Left renal cortex interstitium (tissue), 4 donors: ENCODE measurements at places on chromosomes 1 and 21. TPM values are rescaled to one million over a fixed set of nuclear protein-coding genes. Genes with fewer than 3 reads are reported as not detected.

DNA sequence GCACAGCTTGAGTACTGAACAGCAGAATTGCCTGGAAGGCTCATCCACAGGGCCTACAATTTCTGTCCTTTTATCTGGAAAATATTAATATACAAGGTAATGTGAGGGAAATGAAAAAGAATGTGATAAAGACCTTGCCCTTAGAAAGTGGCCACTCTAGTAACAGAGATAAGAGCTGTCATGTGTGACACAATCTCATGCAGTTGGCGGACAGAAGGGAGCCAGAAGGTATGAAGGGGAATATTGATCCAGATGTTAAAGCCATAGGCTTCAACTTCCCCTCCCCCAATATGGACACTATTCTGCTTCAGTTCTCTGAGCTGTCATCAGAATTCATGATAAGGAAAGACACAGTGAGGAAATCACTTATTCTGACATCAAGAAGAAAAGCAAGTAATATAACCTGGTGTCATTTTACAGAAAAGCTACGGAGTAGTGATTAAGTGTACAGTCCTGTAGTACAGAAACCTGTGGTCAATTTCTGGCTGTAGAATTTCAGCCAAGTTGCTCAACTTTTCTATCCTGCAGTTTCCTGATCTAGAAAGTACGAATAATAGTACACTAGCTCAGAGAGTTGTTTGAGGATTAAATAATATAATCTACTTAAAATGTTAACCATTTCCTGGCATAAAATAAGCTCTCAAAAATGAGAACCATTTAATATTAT lies 572.1 kb downstream of the DPYD start:
- no peak for DNase-seq

DNA sequence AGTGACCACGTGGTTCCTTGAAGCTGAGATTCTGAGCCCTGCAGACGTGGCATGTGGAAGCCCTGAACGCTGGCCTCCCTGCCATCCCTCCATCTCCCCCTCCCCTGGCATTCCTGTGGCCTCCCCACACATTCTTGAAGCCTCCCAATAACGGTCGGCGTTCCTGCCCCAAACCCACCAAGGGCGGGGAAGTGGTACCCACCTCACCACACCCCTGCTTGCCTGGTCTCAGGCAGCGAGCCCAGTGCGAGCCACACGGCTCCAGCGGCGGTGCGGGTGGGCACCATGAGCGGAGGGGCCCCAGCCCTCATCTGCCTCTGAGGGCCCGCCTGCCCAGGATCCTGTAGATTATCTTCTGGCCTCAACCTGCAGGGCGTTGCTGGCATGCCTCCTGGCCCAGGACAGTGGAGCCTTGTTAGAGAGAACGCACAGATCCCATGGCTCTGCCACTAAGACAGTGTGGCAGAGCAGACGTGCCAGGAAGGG lies 20.6 kb upstream of the PRELP start:
- DNase-seq, result no peak

- no peak for DNase-seq
Measured at GRCh38 chr1:38018864-38019343, 6.4 kb downstream of the UTP11 start.

DNA sequence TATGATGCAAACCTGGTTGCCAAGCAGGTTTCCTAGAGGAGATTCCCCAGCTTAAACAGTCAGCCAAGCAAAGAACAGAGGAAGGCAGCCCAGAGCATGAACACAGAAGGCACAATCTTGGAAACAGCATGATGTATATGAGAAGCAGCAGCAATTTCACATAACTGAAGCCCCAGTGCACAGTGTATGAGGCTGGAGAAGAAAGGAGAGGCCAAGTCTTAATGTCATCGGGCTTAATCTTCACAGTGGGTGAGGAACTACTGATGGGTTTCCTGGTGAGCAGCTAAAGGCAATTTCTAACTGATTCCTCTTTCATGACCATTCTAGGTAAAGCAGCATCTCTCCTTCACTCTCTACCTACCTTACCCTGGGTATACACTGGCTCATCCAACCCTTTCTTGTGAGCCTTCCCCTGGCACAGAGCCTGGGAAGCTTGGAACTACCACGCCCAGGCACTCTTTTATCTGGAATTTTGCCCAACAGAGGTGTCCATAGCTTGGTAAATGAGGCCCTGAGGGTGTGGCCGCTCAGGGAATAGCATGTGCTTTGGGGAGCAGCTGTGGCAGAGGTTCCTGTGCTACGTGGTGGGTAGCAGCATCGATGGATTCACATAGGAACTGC lies 22.0 kb downstream of the FYB2 start:
- no peak for DNase-seq

GRCh38 chr1:156081917-156082308 lies 352 bp downstream of the MEX3A start:
- no peak for DNase-seq

- DNase-seq, result no peak
Measured at GRCh38 chr1:20242890-20243479, 47.7 kb upstream of the VWA5B1 start.

DNA sequence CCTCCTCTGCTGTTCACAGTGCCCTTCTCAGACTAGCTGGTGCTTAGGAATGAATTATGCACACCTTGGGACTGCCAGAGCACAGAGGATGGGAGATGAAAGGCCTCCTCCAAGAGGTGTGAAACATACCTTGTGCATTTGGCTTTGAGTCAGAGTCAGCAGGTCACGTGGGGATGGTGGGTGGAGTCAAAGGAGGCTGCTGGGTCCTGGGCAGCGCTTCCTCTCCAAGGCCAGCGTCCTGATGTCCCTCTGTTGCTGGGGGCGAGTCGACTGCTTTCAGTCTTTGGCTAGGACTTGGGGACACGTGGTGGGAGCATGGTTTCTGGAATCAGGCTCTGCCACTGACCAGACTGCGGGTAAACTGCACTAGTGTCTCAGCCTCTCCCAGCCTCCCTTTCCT lies 91.2 kb downstream of the AJAP1 start:
- no peak for DNase-seq

- DNase-seq, result no peak
Measured at GRCh38 chr1:159992161-159992560, 38.1 kb upstream of the SLAMF9 start.

DNA sequence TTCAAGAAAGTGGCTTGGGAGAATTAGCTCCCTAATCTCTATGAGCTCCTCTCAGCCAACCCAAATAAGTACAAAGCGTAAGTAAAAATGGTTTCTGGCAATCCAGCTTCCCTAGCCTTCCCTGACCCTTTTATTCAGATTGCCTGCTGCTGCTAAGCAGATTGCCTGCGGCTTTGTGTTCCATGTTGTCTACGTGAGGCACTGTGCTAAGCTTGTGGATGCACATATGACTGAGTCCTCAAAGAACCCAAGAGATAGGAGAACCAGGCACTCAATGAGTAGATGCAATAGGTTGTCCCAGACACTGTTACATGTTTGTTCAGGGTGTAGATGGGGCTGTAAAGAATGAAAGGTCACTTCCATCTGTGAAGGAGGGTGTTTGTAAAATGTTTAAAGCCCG lies 6.3 kb upstream of the OSBPL9 start:
- DNase-seq, result no peak

- no peak for DNase-seq
Measured at GRCh38 chr1:183945428-183946319, 91.9 kb downstream of the COLGALT2 start.

DNA sequence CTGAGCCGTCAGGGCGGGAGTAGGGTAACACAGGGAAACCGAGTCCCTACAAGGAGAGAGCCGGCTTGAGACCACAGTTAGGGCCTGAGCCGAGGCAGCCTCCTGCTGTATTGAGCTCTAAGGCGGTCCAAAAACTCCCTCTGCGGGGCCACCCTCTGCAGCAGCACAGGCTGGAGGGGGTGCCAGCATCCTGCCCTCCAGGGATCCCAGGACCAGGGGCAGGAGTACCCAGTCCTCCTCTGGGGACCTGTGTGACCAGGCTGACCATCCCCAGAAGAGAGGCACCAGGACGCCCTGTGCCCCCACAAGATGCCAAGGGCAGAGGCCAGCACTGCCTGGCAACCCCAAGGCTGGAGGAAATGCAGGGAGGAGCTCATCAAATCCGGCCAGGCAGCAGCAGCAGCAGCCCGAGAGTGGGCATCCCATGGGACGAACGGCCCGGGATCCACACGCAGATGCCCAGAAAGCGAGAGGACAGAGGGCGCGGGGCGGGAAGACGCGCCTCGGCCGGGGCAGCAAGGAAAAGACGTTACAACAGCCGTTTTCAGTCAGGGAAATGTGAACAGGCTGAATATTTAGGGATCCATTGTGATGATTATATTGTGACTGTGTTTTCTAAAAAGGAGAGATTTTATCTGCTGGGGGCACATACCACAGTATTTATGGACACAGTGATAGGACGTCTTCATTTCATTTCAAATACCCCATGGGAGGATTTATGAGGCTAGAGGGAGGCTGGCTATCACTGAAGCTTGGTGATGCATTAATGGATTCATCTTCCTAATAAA lies 57.1 kb upstream of the COL18A1 start:
- no peak for DNase-seq

DNA sequence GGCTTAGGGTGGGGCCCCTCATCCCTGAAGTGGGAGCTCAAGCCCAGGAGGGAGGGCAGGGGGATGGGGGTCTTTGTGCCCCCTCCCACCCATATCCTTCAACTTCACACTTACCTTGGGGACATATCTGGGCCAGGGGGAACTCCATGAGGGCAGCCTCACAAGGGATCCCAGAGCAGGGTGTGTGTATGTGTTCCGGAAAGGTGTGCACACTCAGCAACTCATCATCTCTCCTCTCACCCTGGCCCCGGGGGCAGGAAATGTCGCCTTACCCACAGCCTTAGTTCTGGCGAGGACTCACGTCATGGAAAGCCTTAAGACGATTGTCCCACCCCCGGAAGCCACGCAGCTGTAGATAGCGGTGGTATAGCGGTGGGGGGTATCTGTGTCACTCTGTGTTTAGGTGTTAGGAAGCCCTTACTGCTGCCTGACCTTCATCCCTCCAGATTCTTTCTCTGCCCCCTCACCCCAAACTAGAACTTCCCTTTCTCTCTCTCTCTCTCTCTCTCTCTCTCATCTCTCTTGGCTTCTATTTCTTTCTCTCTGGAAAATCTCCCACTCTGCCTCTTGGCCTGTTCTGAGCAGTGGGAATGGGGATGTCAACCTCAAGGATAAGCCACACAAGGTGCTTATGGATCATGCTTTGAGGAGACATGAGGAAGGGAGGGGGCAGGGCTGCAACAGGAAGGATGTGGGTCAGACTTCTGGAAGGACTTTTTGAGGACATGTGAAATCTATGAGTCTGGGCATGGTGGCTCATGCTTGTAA lies at the start of gene SH2D2A:
Gene SH2D2A (minus strand): TSS at position 288 of the 768 bp plus-strand sequence. CDS start 140 bp downstream, at position 148.
- DNase-seq, result no peak

GRCh38 chr1:245874942-245875580 lies 632.0 kb downstream of the SMYD3 start:
- no peak for DNase-seq

GRCh38 chr1:67748630-67749029 lies 63.6 kb downstream of the GADD45A start:
- no peak for DNase-seq

- DNase-seq, result no peak
Measured at GRCh38 chr21:14773777-14774345, 227.7 kb upstream of the SAMSN1 start.

- DNase-seq, result peak; percentile 85
Measured at GRCh38 chr1:151790071-151790939, at the start of gene TDRKH. Gene TDRKH, minus strand, starts transcription at chr1:151790500. Its CDS starts 7,478 bp downstream, at chr1:151783022.

DNA sequence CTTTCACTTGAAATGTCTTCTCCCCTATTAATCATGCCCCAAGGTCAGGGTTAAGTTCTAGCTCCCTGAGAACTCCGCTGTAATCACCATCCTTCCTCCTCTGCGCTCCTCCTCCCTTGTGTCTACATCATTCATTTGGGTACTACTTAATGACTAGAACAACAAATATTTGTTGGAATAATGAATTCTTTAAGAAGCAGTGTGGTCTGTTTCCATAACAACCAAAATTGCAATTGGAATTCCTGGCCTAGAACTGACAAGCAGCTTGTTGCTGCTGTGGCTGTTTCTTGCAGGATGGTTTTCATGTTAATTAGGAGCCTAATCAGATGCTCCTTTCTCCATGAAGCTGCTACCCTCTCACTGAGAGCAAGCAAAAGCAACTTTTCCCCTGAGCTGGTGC lies 192.5 kb downstream of the ZZZ3 start:
- DNase-seq, result no peak

- no peak for DNase-seq
Measured at GRCh38 chr1:14282707-14283106, 315.8 kb upstream of the KAZN start.

FRRS1 gene
- 8.9 TPM for polyA plus RNA-seq

C1orf115 gene
- polyA plus RNA-seq, result 26.2 TPM

BLACAT1 gene
- 4.1 TPM for polyA plus RNA-seq

LCE1D gene
- polyA plus RNA-seq, result not detected

SLAMF9 gene
- polyA plus RNA-seq, result not detected

LCE2A gene
- not detected for polyA plus RNA-seq

KIF21B gene
- polyA plus RNA-seq, result 2.6 TPM

ZBTB7B gene
- 17.9 TPM for polyA plus RNA-seq
